Activated naive CD8-positive, alpha-beta T cell treated with anti-CD3 and anti-CD28 coated beads for 36 hours (primary cell): ENCODE measurements at places on chromosomes 12 and 14. TPM values are rescaled to one million over a fixed set of nuclear protein-coding genes. Genes with fewer than 3 reads are reported as not detected.
A peak's percentile ranks its signal among the peaks of the same experiment; 100 is the strongest.

HOXC9 gene
- total RNA-seq: not detected

GLT1D1 gene
- 0.30 TPM for total RNA-seq

TSHR gene
- not detected for total RNA-seq

OTOGL gene
- not detected for total RNA-seq

AMHR2 gene
- not detected for total RNA-seq

BCDIN3D gene
- total RNA-seq: 4.1 TPM

SSTR1 gene
- total RNA-seq: not detected

OAS2 gene
- 122 TPM for total RNA-seq

ACOT4 gene
- 2.4 TPM for total RNA-seq

LRTM2 gene
- total RNA-seq: not detected

KRT6C gene
- not detected for total RNA-seq

DNA sequence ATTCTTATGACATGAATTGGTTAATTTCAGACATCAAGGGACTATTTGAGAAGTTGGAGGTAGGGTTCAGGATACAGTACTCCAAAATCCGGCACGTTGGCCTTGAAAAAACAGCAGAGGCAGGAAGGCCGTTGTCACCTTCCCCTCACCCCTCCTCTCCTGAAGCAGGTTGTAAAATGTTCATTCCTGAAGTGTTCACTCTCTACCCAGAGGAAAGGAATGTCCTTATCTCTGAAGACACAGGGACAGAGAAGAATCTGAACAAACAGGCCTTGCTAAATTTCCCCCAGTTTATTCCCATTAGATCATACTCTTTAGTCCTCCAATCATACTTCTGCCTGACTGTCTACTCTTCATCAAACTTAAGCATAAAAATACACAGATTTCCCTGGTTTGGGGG, 313.6 kb downstream of the ZFP36L1 start:
- DNase-seq: no peak

- no peak for DNase-seq
Observed at GRCh38 chr12:91958816-91959215, 186.8 kb downstream of the BTG1 start.

- no peak for DNase-seq
Observed at GRCh38 chr12:64616201-64616600, 5.9 kb downstream of the RASSF3 start.

GRCh38 chr12:79949098-79949497, 14.2 kb upstream of the PPP1R12A start:
- DNase-seq: no peak

- DNase-seq: no peak
Observed at GRCh38 chr12:77999074-77999715, 168.5 kb downstream of the NAV3 start.

DNA sequence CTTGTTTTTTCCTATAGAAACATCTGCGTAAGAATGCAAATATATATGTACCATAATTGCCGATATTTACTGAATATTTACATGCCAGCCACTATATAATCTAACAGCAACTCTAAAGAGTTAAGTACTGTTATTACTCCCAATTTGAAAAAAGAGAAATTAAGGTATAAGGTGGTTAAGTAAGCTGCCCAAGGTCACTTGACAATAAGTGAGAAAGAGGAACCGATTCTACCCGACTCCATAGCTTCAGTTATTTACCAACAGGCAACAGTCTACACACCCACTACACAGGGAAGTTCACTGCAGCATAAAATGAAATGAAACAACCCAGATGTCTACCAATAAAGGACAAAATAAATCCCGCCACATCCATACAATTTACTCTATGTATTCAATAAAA, 1.1 kb downstream of the MIS18BP1 start:
- no peak for DNase-seq

- no peak for DNase-seq
Observed at GRCh38 chr12:8455727-8456360, at the start of gene CLEC6A. Gene CLEC6A (plus strand): TSS chr12:8455962. CDS start chr12:8456112, 150 bp downstream.

DNA sequence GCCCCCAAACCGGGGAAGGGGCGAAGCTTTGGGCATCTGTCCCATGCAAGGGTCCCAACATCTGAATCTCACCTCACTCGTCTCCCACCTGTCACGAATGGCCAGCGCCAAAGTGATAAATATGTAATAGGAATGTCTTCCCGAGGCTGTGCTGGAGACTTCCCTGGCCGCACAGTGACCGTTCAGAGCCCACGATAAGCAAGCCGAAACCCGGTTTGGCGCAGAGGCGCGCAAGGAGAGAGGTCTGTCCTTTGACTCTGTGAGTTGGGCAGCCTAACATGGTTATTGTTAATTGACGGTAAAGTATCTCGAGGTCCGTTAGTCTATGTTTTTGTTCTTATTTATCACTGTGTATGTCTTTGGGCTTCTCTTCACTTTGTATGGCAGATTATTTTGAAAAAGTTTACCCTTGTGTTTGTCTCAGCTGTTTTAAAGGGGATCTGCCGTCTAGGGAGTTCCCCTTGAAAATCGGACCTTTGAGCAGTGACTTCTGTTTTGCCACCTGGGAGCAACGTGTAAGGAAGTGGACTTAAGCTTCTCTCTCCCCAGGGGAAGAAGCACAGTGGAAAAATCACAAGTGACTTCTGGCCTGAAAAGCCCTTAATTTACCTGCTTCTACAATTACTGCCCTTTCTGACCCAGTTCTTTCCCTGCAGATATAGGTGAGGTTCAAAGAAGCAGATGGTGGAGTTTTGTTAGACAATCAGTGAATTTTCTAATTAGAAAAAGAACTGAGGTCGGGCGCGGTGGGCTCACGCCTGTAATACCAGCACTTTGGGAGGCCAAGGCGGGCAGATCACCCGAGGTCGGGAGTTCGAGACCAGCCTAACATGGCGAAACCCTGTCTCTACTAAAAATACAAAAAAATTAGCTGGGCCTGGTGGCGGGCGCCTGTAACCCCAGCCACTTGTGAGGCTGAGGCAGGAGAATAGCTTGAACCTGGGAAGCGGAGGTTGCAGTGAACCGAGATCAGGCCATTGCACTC, 1.1 kb upstream of the TM9SF1 start:
- no peak for DNase-seq

- no peak for DNase-seq
Observed at GRCh38 chr14:30194741-30195148, 267.1 kb upstream of the PRKD1 start.

- DNase-seq: no peak
Observed at GRCh38 chr12:121983536-121984210, 38.0 kb upstream of the BCL7A start.

GRCh38 chr14:103184046-103184445, 60.8 kb downstream of the TNFAIP2 start:
- no peak for DNase-seq

DNA sequence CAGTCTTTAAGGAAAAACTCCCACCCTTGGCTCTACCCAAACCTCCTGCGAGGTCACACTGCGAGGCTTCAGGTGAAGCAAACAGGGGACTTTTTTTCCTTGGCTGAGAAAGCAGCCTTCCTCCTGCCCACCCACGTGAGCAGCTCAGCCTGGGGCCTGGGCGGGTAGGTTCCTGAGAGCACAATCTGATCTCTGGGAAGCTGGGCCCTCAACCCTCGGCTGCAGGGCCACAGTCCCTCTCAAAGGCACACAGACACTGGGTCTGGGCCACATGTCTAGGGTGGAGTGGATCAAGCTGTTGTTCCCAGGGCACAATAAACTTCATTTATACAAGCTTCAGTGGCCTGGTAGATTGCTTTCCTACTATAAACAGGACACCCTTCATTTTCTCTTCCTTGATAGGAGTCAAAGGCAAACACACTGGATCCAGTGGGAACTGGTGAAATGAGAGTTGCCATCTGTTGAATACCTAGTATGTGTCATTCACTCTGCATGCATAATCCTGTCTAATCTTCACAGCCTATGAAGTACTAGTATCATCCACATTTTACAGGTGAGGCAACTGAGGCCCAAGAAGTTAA, 41.3 kb upstream of the PNMA1 start:
- DNase-seq: no peak

DNA sequence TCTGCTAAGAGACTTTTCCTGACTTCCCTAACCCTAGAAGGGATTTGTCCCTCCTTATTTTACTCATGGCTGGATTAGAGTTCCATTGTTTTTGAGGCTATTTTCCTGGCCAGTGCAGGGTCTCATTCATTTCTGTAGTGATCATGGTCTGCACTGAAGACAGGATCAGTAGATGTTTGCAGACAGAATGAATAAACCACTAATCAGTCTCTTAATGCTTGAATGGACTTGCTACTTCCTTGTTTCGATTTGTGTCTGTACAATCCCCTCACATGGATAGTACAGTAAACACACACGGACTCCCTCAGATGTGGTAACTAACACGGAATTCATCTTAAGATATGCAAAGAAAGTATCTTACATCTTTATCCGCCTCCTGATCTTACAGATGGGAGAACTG, 102.6 kb upstream of the PRB2 start:
- DNase-seq: no peak

GRCh38 chr12:104477510-104478390, 21.0 kb downstream of the CHST11 start:
- DNase-seq: no peak

DNA sequence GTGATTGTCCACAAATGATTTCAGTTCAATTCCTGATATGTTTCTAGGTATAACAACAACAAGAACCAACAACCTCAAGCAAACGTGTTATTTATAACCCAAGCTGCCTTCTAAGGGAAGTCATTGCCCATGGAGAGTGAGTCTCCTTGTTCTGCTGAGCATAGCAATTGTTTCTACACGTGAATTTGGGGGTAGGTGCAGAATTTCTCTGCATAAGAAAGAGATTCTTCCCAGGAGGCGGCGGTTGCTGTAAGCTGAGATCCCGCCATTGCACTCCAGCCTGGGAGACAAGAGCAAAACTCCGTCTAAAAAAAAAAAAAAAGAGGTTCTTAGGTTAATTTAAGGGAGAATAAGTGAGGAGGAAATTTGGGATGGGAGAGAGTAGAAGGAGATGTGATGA, 226.5 kb upstream of the PELI2 start:
- DNase-seq: no peak

- no peak for DNase-seq
Observed at GRCh38 chr12:16030744-16031143, 119.6 kb downstream of the DERA start.

DNA sequence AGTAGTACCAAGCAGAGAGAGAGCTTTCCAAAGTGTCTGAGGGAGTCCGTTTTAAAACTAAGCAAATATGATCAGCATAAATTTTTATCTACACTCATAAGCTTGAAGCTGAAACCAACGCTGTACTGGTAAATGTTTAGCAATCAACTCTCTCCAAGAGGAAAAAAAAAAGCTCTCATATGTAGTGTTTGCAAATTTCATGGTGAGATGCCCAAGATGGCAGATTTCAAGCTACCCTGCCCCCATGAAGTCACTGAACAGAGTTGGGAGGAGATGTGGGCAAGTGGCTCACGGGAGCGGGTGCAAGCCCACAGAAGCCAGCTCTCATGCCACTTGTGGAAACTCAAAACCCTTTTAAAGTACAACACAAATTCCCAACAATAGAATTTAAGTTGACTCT, 475.8 kb downstream of the BCAT1 start:
- DNase-seq: no peak

GRCh38 chr14:103164006-103164405, 40.7 kb downstream of the TNFAIP2 start:
- DNase-seq: no peak

DNA sequence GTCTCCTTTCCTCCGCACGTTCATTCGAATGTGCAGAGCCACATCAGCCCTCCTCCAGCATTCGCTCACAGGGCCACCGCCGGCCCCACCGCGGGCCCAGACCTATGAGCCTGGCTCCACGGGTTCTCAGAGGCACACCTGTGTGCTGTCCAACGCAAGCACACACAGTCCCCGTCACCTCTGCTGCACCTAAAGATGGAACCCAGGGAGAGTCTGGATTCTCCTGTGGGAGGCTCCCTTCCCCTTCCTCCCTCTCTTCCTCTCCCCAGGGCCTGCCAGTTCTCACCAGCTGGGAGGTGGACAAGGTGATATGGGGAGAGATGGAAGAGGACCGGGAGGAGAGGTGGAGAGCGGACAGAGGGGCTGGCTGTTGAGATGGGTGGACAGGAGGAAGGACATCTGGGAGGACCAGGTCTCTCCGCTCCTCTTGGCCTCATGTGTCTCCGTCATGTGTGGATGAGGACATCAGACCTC, 4.9 kb upstream of the AQP6 start:
- DNase-seq: no peak

- DNase-seq: no peak
Observed at GRCh38 chr12:124549629-124550028, 17.8 kb downstream of the NCOR2 start.

DNA sequence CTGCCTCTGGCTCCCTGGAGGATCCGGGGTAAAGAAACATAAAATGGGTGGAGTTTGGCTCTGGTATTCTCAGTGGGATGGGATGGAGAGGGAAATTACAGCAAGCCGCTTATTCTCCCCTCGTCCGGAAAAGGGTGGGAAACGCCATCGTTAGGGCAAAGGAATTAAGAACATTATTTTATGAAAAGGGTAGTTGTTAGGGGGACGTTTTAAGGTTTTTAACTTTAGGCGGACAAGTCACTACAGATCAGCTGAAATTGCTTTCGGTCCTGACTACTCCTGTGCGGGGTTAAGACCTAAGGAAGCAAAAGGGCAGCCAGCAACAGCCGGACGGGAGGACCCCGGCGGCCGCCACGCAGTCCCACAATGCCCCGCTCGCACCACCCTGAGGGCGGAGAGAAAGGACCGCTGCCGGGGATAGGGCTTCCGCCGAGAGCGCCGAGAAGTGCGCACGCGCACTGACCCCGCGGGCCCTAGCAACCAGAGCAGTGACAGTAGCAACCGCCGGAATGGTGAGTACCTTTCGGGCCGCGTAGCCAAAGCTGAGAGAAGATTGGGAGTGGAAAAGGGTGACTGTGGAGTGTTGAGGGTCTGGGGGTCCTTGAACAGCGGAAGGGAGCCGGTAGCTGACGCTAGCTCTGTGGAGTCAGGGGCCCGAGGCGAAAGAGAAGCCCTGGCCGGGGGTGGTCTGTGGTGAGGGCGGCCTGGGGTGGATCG, at the start of gene DNAL1:
DNAL1 (plus strand) TSS at position 456 of the 717 bp plus-strand sequence; CDS start at position 510, 54 bp downstream.
- DNase-seq: peak; percentile 94

DNA sequence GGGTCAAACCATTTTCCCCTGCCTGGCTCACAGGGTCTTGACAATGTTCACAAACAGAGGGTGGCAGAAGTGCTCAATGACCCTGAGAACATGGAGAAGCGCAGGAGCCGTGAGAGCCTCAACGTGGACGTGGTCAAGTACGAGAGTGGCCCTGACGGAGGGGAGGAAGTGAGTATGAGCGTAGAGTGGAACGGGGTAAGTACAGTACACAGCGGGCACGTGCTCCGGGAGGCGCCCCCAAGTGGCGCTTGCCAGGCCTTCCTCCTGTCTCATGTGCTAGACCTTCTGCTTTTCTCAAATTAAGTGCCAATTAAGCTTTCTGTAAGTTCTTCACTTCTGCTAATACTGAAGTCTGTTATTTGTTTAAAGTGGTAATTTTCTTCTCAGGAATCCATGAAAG, 35.9 kb downstream of the XRCC3 start:
- DNase-seq: peak; percentile 58

DNA sequence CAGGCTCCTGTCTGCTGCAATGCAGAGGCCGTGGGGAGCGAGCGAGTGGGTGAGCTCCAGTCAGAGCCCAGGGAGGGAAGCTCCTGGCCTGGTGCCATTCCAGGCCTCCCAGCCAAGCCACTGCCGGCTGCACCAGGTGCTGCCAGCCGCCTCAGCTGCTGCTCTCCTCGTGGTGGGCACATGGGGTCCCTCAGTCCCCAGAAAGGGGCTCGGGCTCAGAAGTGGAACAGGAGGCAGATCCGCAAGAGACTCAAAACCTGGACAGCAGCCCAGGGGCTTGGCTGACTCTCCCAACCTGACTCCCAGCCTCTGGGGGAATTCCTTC, 2.4 kb downstream of the ABCB9 start:
- no peak for DNase-seq

GRCh38 chr12:75655315-75655806, 144.0 kb upstream of the KRR1 start:
- no peak for DNase-seq

GRCh38 chr14:100048786-100049185, 16.4 kb upstream of the EVL start:
- peak; percentile 53 for DNase-seq

GRCh38 chr14:32512813-32513212, 183.7 kb downstream of the AKAP6 start:
- no peak for DNase-seq
